ENCODE measurements at places on chromosomes 13 and 19.

DNA sequence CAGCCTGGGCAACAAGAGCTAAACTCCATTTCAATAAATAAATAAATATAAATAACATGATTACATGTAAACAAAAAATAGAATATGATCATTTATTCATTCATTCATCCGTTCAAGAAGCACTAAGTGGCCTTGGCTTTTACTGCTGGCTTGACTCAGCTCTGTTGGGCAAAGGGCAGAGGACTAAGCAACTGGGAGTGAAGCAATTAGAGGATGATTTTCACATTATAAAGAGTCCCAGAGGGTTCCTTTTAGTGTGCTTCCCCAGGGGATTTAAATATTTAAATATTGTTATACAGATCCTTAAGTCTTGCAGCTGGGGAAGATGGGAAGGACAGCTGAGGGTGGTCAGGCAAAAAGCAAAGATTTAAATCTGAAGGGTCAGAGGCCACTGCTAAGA lies 34.9 kb upstream of the FLT1 start:
- DNase-seq: no peak

DNA sequence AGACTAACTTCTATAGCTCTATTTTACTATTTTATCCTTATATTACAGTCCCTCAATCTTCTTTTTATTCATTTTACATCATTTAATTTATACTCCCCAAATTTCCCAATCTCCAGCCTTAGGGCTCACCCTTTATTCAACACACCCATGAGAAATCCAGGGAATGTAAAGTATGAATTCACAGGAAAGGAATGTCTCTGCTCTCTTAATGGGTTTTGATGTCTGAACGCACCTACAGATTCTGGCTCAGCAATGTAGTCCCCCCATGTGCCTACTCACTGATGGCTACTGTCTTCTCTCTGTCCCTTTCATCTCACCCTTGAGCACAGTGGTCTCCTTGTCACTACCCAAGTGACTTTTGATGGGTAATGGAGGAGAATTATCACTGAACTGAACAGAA lies 32.8 kb downstream of the TNFSF13B start:
- DNase-seq: no peak

- no peak for DNase-seq
These were observed 1381.5 kb downstream of the SLITRK5 start for GRCh38 chr13:89052699-89053098.

DNA sequence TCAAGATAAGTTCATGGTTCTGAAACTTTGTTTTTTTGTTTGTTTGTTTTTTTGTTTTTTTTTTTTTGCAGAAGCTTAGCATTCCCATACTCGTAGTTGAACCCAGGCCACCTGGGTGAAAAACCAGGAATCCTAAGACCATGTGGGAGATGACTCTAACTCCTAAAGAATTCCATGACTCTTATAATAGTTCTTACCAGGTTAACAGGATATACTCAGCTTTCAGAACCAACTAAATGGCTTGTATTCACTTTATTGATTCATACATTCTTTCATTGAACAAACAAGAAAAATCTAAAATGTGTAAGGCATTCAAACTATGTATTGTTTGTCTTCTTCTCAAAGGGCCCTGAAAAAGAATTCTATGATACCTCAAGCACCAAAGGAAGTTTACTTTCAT lies 40.5 kb upstream of the KLF5 start:
- no peak for DNase-seq

GRCh38 chr13:98279473-98280175 lies 102.6 kb upstream of the RNF113B start:
- DNase-seq: no peak

DNA sequence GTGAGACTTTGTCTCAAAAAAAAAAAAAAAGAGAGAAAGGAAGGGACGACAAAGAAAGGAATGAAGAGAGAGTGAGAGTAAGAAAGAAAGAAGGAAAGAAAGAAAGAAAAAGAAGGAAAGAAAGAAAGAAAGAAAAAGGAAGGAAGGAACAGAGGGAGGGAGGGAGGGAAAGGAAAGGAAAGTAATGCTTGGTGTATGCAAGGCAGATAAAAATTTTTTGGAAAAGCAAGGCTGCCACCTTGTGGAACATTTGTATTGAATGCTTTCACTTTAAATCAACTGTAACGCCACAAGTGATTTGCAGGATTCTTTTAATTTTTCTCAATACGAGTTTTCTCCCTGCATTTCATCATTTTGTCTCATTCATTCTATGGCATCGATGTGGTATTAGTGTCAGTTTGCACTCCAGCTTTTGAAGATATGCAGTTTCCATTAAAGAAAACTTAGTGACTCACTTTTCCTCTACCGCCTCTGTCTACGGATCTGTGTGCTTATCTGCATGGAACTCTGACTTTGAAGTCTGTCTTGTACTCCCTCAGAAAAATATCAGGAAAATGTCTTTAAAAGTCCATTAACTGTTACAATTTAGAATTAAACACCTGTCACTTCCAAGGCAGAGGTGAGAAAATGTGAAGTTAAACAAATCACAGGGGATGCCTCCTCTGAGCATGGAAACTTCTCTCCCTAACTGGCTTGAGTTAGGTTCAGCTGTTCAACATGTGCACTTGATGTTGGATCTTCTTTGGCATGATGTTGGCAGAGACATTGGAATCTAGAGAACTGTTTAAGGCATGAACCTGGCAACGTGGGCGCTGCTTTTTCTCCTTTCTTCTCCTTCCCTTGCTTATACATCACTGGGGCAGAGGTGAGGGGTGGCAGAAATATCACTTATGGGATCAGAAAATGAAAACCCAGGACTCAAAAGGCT lies 20.0 kb upstream of the ZDHHC20 start:
- peak; percentile 50 for DNase-seq

DNA sequence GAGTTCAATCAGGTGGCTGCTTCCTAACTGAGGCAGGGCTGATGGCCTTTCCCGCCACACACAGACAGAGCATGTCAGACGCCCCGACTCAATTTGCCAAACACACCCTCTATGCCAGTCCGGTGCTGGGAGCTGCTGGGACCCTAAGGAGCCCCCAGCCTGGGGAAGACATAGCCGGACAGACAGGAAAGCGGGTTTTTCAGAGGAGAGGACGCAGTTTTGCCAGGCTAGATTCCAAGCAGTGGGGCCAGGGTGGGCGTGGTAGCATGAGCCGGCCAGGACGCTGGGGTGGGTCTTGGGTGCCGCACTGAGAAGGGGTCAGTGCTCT lies 19.8 kb downstream of the MAST3 start:
- DNase-seq: no peak

DNA sequence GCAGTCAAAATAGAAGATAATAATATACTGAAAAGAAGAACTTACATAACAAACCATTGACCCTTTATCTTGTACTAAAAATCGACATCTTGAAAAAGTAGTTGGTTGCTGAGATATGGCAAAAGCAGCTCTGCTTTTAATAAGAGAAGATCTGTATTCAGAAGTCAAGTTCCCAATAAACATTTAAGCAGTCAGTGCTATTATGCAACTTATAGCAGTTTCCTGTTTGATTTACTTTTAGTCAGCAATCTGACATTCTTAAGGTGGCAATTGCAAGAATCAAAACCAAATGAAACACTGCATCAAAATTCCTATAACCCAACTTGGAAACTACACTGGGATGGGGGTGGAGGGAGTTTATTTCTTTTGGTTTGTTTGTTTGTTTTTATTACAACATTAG lies 165.5 kb downstream of the TBC1D4 start:
- no peak for DNase-seq

DNA sequence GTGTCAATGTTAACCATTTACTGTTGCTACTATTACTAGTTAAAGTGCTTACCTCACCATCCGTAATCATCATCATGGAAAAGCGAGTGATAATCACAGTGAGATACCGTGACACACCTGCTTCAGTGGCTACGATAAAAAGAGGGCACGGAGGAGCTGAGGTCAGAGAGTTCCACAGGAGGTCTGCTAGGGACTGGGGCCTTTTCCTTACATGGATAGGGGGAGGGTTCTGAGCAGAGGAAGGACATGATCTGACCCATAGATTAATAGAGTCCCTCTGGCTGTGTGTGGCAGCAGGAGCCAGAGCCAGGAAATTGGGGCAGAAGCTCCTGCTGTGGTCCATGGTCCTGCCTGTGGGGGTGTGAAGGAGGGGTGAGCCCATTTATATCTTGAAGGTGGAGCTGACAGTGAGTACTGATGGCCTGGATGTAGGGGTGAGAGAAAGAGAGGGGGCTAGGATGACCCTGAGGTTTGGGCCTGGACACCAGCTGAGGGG lies 136.7 kb downstream of the SIPA1L3 start:
- DNase-seq: no peak

GRCh38 chr19:38107129-38107528 lies 116.9 kb downstream of the DPF1 start:
- no peak for DNase-seq

All from GM04504 (cell line).